ENCODE measurements at places on chromosomes 7 and 10.

DNA sequence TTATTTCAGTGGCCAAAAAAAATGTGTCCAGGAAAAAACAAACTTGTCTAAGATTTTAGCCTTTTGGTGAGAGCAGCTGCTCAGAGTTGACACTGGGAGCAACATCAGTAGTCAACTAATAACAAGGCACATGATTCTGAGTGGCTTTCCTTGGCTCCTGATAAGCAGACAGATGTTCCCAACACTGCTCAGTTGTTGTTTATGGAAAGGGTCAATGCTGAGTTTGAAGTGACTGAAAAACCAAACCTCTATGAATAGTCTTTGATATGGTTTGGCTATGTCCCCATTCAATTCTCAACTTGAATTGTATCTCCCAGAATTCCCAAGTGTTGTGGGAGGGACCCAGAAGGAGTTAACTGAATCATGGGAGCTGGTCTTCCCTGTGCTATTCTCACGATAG lies 12.3 kb downstream of the DYDC1 start:
- DNase-seq, result no peak

DNA sequence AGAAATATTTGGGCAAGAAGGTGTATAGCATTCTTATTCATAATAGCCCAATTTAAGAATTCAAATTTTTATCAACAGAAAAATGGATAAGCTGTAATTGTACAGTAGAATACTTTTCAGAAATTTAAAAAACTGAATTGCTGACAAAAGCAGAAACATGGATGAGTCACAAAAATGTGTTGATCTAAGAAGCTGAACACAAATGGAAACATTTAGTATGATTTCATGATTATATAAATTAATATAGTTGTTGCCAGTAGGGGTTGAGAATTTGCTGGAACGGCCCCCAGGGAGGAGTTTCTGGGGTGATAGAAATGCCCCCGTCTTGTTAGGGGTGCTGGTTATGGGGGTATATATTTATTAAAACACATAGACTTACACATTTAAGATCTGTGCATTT lies 179.1 kb downstream of the KLF6 start:
- DNase-seq, result no peak

- no peak for DNase-seq
Observed at GRCh38 chr10:13693783-13694700, 107.3 kb downstream of the PRPF18 start.

DNA sequence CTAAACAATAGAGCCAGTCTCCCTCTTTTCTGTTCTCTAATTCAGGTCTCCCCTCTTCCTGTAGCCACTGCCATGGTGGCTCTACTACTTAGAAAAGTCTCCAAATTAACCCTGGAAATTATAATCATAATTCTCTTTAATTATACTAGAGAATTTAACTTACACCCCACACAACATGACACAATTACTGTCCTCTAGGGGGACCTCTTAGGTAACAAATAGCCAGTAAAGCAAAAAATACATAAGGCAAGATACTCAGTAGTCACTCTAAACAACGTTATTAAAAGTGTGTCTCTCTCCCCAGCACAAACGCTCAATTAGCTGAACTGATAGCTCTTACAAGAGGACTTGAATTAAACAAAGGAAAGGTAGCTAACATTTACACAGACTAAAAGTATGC lies 44.3 kb upstream of the ZNF107 start:
- no peak for DNase-seq

DNA sequence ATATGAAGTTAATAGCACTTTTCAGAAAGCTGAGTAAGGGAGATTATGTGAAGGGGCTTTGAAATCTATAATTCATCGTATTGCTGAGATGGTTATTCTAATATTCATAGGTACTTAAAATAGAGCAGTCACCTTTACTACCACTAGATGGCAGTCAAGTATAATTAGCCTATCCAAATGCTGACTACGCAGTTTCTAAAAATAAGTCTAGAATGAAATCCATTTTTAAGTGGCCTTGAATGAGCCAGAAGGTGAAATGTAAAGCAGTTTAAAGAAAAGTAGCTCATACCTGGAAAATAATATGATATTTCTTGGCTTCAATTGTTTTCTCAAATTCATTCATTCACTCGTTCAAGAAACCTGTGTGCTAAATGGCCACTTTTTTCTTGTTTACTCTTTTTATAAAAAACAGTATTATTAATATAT lies 1277.1 kb downstream of the GATA3 start:
- DNase-seq, result no peak
